Activated CD4-positive, alpha-beta T cell treated with anti-CD3 and anti-CD28 coated beads, Interleukin-10, Interleukin-2, amounts not matched to agents 100 ng/mL and 50 ng/mL, durations not matched to agents 16 hours and 8 hours (primary cell): ENCODE measurements at places on chromosomes 1 and 21.

- DNase-seq: peak; percentile 62
These were observed 50.8 kb downstream of the PAX7 start for GRCh38 chr1:18681423-18681835.

DNA sequence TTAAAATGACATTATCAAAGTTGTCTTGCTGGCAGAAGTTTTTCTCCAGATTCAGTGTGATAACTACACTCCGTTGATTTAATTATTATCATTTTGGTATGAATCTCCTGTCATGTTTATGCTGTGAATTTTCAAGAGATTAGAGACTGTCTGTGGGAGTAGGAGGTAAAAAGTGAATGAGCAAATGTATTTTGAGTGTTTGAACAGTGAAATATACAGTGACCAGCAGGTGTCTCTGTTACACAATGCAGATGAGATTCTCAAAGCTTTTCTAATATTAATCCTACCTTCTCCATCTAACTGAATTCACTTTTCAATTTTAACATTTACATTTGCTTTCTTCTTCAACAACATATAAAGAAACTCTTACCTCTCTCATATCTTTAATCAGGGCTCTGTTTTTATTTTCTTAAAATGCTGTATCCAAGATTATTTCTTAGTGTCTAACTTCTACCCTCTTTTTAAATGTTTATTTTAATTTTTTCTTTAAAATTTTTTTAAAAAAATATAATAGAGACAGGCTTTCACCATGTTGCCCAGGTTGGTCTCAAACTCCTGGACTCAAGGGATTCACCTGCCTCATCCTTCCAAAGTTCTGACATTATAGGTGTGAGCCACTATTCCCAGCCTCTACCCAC, 20.9 kb upstream of the HSPA13 start:
- DNase-seq: peak; percentile 49

- no peak for DNase-seq
These were observed 27.5 kb downstream of the CSTB start for GRCh38 chr21:43748622-43749021.

DNA sequence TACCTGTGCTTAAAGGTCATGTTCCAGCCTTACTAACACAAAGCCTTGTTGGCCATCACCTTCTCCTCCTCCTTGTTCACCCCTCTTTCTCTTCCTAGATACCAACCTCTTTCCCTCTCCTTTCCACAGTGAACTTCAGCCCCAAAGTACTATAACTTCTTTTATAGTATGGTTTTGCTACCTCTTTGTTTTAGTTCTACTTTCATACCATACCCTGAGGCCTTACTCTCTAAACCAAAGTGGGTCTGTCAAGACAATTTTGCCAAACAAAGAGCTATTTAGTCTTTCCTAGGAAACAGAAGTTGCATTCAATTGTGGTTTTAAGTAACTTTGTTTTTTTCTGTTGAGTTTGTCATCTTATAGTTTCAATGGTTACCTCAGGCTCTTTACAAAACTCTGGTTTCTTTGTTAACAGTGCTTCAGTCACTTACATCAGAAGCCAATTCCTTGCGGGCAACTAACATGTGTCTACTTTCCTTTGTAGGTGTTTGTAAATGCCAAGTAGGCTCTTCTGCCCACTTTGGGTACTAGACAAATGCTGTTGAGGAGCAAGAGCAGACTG, 623.9 kb upstream of the PKN2 start:
- no peak for DNase-seq
